Upper lobe of left lung (tissue), 6 donors: ENCODE measurements at places on chromosomes 12 and 14. TPM values are rescaled to one million over a fixed set of nuclear protein-coding genes. Genes with fewer than 3 reads are reported as not detected.

SOCS4 gene
- 5.2 TPM for total RNA-seq

DNA sequence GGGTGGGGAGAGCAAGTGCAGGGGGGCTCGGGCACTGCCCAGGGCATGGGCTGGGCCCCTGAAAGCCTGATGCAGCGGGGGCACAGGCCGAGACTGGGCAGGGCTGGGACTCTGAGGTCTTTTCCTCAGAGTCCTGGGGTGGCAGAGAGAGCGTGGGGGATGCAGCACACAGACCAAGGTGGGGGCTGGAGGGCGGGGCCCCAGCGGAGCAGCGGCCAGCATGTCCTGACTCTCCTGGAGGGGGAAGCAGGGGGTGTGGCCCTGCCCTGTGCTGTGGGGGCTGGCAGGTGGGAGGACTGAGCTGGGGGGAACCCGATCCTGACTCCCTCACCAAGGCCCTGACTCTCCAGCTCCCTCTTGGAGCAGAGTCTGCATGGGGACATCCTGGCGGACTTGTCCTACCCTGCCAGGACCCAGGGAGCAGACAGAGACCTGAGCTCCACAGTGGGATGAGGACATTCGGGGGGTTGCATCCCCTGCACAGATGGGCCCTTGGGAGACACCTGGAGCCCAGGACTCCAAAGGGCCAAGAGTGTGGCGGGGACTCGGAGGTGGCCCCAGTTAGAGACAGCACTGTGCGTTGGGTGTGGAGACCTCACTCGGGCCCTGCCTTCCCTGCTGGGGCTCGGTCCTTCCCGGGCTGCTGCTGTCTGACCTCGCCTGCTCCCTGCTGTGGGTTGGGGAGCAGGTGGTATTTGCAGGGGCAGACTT lies 326.1 kb downstream of the TMEM121 start:
- no peaks in the 10 kb centered on the region for H3K36me3 ChIP-seq
- H3K4me3 ChIP-seq, result no peak overlapping the region
- no peaks in the 10 kb centered on the region for H3K27me3 ChIP-seq
- no peak for DNase-seq

DNA sequence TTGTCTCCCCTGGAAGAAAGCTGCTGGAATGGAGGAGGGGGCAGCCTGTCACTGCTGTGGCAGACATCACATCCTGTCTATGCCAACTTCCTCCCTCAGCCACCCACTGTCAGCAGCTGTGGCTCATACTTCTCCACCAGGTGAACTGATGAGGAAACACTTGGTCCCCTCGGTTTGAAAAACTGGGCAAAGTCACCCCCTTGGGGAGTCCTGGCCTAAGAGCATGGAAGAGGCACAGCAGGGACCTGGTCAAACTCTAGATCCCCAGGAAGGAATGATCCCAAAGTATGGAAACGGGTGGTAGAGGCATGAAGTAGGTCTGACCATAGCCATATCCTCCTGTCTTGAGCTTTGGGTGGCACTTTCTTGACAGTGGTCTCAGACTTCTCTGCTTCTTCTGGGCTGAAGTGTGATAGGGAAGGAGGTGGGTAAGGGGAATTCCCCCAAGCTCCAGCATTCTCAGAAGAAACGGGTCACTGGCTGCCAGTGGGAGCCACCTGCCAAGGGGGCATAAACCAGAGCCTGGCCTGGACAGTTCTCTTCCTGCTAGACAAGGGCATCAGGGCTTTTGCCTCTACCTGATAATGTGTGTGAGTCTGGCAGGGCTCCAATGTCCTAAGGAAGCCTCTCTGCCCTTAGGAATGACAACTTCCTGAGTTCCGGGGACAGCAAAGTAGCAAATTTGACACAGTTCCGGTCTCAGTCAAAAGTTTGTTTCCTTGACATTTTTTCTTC lies 36.0 kb downstream of the FMNL3 start:
- H3K27me3 ChIP-seq, result no peaks in the 10 kb centered on the region
- H3K4me1 ChIP-seq, result peaks cover 69% of the 10 kb centered on the region
- H3K27ac ChIP-seq, result peak overlapping the region; percentile 90
- H3K4me3 ChIP-seq, result no peak overlapping the region

MGP gene
- total RNA-seq, result 381 TPM
